Jurkat, Clone E6-1 (cell line): ENCODE measurements at places on chromosomes 2 and 18.

- DNase-seq, result no peak
These were observed 167.3 kb upstream of the GLI2 start for GRCh38 chr2:120568089-120568974.

GRCh38 chr2:1891971-1892486, 147.7 kb upstream of the PXDN start:
- DNase-seq, result no peak

GRCh38 chr2:16195681-16196070, 255.3 kb downstream of the MYCN start:
- DNase-seq, result no peak

DNA sequence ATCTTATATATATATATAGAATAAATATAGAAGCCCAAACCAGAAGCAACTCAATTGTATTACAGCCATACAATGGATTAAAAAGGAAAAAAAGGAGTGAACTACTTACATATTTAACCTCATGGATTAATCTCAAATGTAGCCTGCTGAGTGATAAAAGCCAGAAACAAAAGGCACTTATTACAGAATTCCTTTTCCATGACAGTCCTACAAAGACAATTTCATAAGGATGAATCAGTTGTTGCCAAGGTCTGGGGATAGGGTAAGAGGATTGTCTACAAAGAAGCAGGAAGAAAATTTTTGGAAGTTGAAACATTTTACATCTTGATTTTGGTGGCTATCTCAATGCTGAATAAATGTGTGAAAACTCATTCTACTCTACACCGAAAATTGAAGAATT, 103.9 kb upstream of the DCC start:
- no peak for DNase-seq

DNA sequence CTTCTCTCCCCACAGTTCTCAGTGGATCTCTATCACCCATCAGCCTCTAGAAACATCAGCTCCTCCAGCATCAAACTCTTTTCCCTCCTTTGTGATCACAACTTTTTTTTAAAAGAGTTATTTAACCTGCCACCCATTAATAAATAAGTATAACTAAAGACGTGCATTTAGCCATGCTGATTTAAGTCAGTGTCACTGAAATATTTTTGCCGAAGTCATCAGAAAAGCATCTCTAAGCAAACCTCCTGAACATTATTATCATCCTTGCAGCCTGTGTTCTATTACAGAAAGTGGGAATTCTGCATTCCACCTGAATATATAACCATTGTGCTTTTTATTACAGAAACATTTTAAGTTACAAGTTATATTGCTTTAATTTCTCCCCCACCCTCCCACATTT, 106.2 kb upstream of the ARHGAP28 start:
- no peak for DNase-seq

GRCh38 chr2:126778561-126779501, 119.9 kb upstream of the TEX51 start:
- no peak for DNase-seq

DNA sequence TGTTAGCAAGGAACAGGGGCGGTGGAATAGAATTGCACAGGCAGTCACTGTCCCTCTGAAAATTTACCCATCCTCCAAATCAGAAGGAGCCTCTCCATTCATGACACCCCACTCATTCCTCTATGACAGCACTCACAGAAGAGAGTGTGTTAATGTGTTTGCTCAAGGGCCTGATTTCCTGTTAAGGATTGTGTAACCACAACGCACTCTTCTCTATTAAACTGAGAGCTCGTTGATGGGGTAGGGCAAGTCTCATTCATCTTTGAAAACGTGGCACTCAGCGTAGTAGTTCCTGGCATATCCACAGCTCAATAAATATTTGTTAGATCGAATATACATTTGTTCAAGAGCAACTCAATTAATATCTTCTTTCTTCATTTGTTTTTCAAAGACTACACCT, 106.4 kb downstream of the VAPA start:
- DNase-seq, result peak; percentile 48

- DNase-seq, result no peak
These were observed 27.6 kb upstream of the STAT1 start for GRCh38 chr2:191041418-191042161.

DNA sequence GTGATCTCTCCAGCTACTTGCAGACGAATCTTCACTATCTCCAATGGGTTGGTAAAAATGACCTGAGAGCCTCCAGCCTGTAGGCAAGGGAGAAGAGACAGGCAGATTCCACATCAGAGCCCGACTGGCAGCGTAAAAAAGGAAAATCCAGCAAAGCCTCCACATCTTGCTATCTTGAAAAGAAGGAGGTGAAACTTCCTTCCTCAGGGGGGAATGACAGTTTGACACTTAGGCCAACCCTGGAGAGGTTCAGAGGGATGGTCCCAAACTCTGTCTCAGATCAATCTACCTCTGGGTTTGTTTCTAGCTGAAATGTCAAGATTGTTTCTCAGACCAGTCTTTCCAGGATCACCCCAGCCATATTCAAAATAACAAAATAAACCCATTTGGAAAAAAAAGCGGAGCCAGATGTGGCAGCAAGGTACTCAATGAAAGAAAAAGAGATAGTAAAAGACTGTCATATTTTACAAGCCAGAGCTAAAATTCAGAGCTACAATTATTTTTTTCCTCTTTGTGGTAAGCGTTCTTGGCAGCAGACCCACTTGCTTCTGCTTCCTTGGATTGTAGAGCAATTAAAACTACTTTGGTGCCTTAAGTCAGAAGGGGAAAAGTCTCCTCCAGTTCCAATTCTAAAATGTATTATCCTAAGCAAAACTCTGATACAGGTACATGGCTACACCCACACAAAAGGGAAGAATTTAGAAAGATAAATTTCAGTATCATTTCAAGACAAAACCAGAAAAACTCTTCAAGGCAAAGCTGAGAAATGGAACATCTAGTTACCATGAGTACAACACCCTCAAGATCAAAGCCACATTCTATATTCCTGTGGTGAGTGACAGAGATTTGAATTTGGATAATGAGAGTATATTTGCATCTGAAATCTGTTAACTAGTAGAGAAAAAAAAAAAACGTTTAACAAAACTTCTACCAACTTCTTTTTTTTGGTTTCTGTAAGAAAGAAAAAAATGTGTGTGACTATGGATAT, 100.1 kb downstream of the SLC25A12 start:
- peak; percentile 28 for DNase-seq

GRCh38 chr2:226916669-226917068, 80.8 kb downstream of the RHBDD1 start:
- no peak for DNase-seq

GRCh38 chr2:96253006-96253405, 12.8 kb downstream of the TMEM127 start:
- no peak for DNase-seq
